ENCODE measurements at places on chromosomes 13 and 19. TPM values are rescaled to one million over a fixed set of nuclear protein-coding genes. Genes with fewer than 3 reads are reported as not detected.

DNA sequence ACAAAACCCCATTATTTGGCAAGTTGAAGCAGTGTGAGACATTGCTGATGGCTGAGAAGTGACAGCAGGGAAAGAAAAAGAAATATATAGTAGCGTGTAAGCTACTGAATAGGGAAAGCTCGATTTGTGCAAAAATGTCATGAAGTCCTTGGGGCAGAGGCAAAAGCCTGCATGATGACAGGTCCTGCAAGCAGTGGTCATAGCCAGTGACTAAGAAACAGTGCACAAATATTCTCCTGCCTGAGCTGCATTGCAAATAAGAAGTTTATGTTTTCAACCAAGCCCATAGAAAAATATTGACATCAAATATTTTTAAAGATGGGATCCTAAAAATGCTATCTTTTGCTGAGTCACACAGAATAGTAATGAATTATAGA is 270.0 kb downstream of the SLITRK6 start:
- no peak for DNase-seq

GRCh38 chr19:2790557-2791271 is 5.4 kb downstream of the THOP1 start:
- DNase-seq, result no peak

The ZNF558 gene
- 50.1 TPM for total RNA-seq

The PGLYRP2 gene
- not detected for total RNA-seq

The ZNF829 gene
- 9.4 TPM for total RNA-seq

All from frontal cortex (tissue), 4 donors.